ENCODE measurements at places on chromosomes 3 and 15.

DNA sequence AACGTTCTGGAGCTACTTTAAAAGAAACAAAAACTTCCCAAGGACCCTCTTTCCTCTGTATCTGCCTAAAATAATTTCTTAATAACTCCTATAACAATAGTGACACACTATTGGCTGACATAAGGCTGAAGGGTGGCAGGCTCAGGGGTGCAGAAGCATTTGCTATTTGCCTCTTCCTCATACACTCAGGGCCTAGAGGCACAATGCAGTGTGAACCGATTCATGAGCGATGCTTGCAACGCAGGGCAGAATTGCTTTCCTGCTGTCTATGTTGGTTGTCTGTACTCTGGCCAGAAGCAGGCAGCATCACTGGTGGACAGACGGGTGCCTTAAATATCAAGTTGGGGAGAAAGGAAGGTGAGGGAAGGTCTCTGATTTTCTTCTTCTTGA is 157.4 kb downstream of the AGBL1 start:
- no peak for DNase-seq

- no peak for DNase-seq
Measured at GRCh38 chr15:65082303-65082953, 5.9 kb downstream of the KBTBD13 start.

DNA sequence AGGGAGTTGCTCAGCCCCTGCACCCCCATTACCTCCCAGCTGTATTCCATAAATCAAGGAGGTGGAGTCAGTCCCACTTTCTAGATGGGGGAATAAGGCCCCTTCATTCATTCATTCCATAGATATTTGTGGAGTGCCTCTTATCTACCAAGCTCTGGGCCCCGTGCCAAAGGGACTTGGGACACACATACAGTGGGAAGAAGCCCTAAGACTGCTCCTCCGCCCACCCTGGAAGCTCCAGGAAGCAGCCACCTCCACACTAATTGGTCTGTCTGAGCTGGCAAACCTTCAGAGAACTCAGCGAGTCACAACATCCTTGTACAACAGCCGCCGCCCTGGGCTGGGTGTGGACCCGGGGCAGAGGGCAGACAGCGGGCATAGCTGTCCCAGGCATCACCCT is 6.4 kb downstream of the STRA6 start:
- DNase-seq = no peak

DNA sequence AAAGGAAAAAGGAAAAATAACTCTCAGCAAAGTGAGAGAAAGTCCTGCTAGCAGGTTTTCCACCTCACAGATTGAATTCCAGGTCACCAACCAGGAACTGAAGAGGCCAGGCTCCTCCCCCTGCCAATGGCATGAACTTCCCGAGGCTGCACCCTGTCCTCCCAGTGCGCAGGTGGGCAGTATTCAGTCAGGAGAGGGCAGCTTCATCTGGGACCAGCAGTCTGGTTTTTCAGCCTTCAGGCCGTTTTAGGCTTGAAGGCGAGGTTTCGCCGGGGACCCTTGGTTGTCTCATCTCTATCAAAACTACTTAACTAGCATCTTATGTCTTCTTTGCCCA is 41.2 kb downstream of the TRAT1 start:
- DNase-seq = no peak

DNA sequence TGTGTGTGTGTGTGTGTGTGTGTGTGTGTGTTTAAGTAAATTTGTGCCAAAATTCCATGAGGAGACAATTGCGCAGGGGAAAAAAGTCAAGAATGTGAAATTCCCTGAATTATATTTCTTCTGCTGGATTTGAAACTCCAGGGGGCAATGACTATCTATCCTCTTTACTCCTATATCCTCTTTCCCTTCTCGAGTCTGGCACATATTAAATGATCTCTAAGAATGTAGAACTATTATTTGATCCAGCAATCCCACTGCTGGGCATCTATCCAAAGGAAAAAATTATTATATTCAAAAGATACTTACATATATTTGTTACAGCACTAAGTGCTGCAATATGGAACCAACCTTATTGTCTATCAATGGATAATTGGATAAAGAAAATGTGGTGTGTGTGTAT is 350.1 kb upstream of the ADAMTS9 start:
- DNase-seq = no peak

- peak; percentile 49 for DNase-seq
Measured at GRCh38 chr3:51967384-51968169, at the start of gene PCBP4. Gene PCBP4 (minus strand): TSS chr3:51967454. CDS start chr3:51961240, 6,214 bp downstream.

DNA sequence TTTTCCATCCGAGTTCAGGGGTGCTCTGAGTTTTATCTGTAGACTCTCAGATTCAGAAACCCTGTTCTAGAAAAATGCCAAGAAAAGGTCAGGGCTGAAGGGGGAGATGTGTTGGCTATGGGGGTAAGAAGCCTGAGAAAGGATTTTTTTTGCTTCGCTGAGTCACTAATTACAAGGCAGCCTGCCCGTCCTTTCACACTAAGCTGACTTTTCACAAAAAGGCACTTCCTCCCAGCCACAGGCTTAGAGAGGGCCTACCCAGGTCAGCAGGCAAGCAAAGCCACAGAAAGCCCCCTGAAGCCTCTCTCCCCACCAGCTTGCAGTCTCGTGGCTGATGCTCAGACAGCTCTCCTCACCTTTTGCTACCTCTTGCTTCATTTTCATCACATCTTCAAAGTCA is 192.6 kb upstream of the PRICKLE2 start:
- DNase-seq = no peak
